ENCODE measurements at places on chromosomes 12 and 14. TPM values are rescaled to one million over a fixed set of nuclear protein-coding genes. Genes with fewer than 3 reads are reported as not detected.

LGR5 gene
- 7.8 TPM for total RNA-seq

ABCB9 gene
- 10.3 TPM for total RNA-seq

DNA sequence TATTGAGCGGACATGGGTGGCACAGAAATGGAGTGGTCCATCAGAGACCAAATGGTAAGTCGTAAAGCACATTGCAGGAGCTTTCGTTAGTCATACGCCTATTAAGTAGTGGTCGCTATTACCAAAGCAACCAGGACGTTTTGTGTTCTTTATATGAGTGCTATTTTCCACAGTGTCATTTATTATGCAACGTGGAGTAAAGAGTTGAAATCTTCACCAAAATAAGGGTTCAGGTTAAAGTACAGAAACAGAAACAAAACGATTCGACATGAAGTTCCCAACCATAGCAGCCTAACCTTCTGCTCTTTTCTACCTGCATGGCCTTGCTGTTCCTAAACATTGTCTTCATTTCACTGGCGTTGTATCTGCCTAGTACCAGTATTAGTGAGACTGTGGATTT is 20.1 kb upstream of the FGD4 start:
- DNase-seq, result no peak

- peak; percentile 87 for DNase-seq
Measured at GRCh38 chr14:77059276-77059915, 30.9 kb upstream of the IRF2BPL start.

ESPL1 gene
- total RNA-seq, result 1.5 TPM

DNA sequence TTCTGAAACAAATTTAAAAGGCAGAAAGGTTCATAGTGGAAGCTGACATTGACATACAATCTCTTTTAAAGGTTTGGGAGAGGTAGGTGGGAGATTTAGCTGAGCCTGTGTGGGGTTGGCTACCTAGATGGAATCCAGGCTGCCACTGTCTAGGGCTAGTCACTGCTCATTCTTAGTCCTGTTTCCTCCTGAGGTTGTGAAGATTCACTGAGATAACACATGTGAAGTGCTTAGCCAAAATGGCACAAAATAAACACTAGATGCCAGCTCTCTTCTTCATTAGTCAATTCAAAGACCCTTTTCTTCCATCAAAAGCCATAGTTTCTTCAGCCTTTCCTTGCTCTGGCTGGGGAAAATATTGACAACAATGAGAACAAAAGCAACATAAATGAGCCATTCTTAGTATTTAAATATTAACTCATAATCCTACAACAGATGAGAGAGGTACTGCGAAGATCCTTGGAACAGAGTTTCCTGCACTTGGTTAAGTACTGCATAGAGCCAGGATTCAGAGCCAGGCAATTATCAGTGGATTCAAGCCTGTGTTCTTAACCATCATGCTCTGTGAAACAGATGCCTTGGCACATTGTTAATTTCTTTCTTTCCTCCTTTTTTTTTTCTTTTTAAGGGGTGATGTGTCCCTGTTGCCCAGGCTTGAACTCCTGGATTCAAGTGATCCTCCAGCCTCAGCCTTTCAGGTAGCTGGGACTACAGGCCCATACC is 3.5 kb downstream of the MYF6 start:
- no peak for DNase-seq

GRCh38 chr12:2145433-2145998 is 92.7 kb downstream of the CACNA1C start:
- DNase-seq, result no peak

GRCh38 chr12:10511756-10512355 is 6.2 kb downstream of the EIF2S3B start:
- no peak for DNase-seq

- DNase-seq, result no peak
Measured at GRCh38 chr12:70444903-70445302, 78.8 kb downstream of the KCNMB4 start.

ISCA2 gene
- 3.1 TPM for total RNA-seq

- DNase-seq, result no peak
Measured at GRCh38 chr12:132026061-132026795, 76.5 kb downstream of the EP400 start.

DNA sequence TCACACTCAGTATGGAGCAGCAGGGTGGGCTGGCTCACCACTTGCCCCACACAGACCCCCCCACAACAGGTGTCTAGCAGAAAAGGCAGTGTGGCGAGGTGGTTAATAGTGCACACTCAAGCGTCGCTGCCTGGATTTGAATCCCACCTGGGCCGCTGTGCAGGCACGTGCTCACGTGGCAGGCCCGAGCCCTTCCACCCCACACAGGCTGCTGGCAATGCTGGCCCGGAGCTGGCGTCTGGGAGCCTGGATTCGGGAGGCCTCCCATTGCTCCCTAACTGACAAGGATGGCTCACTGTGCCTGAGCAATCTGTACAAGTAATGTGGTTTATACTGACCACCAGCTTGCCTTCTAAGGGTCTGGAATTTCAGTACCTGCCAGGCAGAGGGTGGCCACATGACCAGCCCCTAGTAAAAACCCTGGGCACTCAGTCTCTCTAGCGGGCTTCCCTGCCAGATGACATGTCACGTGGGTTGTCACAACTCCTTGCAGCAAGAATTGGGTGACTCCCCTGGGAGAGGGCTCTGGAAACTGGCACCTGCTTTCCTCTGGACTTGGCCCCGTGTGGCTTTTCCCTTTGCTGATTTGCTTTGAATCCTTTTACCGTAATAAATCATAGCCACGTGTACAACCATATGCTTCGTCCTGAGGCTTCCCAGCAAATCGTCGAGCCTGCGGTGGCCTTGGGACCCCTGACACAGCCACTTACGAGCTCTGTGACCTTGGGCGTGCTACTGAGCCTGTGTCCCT is 72.8 kb downstream of the SCARB1 start:
- no peak for DNase-seq

DNA sequence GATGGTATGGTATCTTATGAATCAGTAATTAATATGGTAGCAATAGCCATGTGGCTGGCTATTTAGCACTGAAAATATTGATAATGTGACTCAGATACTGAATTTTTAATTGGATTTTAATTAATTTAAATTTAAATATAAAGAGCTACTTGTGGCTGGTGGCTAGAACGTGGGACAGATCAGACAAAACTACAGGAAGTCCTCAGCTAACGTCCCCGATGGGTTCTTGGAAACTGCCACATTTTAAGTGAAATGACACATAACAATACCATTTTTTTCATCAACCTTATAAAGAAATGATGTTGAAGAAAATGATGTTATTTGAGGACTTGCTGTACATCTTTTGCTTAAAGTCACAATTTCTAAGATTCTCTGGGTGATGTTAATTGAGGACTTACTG is 138.1 kb upstream of the FLRT2 start:
- DNase-seq, result no peak

PSME1 gene
- total RNA-seq, result 84.8 TPM

- DNase-seq, result peak; percentile 77
Measured at GRCh38 chr14:103427485-103428443, 42.5 kb downstream of the MARK3 start.

GRCh38 chr14:95255013-95255412 is 64.7 kb downstream of the CLMN start:
- no peak for DNase-seq

AICDA gene
- not detected for total RNA-seq

DNA sequence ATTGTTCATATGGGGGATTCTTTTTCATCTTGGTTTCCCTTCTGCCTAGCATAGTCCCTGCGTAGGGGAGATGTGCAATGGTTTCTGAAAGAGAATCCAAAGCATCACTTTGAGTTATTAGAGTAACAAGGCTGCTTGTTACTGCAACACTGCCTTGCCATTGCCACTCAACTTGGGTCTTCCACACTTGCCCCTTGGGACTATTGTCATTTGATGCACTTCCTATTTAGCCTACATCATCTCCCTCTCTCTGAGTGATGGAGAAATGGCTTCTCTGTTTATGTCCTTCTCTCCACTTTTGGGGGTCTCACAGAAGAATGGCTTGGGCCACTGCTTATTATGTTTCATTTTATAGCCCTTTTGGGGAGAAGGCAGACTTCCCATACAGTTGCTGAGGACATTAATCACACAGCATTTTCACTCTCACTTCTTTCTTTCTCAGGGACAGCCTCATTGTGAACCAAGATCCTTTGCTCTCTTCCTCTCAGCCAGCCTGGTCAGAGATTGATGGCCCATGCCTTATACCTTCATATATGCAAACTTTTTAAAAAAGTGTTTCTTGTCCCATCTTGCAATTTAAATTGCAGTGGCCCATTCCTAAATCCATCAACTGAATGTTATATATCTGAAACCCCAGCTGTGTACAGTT is 50.8 kb upstream of the POC1B start:
- no peak for DNase-seq

DNA sequence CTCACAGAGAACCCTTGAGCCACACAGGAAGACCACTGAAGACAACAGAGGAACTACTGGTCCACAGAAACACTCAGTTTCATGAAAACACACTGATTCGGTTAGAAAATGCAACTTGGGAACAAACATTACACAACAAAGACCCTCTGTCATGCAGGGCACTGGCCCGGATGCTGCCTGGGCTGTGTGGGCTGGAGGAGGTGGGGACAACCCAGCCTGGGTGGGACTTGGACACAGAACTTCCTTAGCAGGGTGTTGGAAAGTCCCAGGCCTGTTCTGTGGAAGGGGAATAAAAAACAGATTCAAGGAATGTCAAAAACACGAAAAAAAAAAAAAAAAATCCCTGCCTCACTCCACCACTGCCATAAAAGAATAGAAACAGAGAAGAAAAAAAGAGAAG is 181.0 kb downstream of the MON2 start:
- DNase-seq, result peak; percentile 67

GRCh38 chr14:68886109-68886434 is 93.0 kb downstream of the ACTN1 start:
- no peak for DNase-seq

ENO2 gene
- total RNA-seq, result 8.7 TPM

SYCP3 gene
- 0.18 TPM for total RNA-seq

GRCh38 chr12:4112734-4113325 is 160.7 kb upstream of the CCND2 start:
- no peak for DNase-seq
